ENCODE measurements at places on chromosomes 4 and X.

- DNase-seq, result peak; percentile 56
Measured at GRCh38 chrX:53284684-53285447, 3.5 kb upstream of the IQSEC2 start.

DNA sequence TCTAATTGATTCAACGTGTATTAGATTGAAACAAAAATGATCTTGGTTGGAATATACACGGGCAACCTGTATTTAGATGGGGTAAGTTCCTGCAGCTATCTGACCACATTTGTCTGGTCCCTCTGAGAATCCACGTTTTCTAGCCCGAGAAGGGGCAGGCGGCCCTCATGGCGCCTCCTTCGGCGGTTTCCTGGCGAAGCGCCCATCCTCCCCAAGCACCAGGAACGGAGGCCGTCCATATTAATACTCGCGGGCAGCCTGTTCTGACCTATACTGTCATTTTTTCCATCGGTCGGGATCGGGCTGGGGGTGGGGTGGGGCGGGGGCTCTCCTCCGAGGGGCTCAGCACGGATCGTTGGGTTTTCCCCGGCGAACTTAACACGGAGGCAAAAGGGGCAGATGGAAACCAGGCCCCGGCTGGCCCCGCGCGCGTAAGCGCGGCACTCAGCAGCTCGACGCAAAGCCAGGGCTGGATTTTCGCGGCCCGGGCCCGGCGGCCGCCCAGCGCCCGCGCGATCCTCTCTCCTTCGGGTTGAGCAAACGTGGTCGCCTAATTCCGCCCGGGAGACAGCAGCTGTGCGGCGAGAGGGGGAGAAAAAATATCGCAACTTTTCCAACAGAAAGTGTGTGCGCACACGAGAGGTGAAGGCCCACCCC is 77.2 kb upstream of the BCOR start:
- peak; percentile 67 for DNase-seq

- DNase-seq, result no peak
Measured at GRCh38 chr4:111807576-111807975, 337.7 kb upstream of the FAM241A start.

DNA sequence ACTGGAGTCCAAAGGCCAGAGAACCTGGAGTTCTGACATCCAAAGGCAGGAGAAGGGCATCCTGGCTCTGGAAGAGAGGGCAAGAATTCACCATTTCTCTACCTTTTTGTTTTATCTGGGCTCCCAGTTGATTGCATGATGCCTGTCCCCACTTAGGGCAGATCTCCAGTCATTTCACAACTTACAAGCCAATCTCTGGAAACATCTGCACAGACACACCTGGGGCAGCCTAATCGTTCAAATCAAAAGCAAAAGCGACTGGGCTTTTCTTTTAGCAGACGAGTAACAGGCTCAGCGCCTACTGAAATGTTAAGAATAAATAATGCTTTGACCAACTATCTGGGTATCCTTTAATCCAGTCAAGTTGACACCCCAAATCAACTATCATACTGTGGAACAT is 136.0 kb upstream of the NPY2R start:
- no peak for DNase-seq

GRCh38 chr4:75653845-75654503 is 19.2 kb downstream of the G3BP2 start:
- no peak for DNase-seq

DNA sequence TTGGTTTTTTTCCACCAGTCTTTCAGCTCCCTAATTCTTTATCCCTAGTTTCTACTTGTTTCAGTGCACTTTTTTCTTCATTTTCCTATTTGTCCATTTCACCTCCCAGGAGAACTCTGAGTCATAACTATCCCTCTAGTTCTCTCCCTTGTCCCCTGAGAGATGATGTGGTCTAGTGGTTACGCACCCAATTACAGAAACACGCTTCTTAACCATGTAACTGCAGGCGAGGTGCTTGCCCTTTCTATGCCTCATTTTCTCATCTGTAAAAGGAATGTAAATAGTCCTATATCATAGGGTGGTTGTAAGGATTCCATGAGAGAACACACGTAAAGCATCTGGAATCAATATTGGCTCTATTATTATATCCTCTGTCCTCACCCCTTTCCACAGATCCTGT is 8.8 kb upstream of the GRPR start:
- no peak for DNase-seq

DNA sequence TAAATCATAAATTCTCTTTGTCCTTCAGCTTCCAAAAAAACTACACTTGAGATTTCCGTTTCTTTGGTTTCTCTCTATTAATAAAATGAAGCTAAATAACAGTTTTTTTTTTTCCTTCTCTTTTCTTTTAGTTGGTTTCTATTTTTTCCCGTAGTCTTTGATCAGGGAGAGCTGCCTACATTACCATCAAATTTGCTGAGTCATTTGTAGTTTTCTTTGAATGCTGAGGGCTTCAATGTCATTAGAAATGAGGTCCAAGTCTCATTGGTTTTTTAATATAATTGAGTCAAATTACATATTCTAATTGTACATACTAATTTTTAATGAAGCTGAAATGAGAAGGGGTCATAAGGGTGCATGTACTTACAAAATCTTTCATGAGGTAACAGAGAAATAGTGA is 550.2 kb downstream of the GBA3 start:
- no peak for DNase-seq

GRCh38 chrX:122187069-122187713 is 996.9 kb upstream of the GRIA3 start:
- no peak for DNase-seq

DNA sequence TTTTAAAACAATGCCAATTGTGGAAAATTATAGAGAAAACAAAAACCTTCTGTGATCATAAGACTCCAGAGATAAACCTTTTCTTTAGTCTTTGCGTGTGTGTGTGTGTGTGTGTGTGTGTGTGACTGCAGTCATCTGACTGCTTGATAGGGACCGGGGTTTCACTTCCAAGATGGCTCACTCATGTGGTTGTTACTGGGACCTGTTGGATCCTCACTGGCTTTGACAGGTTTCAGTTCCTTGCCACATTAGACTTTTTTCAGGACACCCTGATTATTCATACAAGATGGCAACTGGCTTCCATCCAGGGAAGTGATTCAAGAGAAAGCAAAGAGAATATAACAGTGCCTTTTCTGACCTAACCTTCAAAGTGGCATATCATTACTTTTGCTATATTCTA is 21.9 kb upstream of the MAD2L1 start:
- no peak for DNase-seq

- DNase-seq, result no peak
Measured at GRCh38 chrX:10171249-10171648, 14.5 kb downstream of the CLCN4 start.

GRCh38 chr4:8725071-8725841 is 132.7 kb downstream of the CPZ start:
- no peak for DNase-seq

DNA sequence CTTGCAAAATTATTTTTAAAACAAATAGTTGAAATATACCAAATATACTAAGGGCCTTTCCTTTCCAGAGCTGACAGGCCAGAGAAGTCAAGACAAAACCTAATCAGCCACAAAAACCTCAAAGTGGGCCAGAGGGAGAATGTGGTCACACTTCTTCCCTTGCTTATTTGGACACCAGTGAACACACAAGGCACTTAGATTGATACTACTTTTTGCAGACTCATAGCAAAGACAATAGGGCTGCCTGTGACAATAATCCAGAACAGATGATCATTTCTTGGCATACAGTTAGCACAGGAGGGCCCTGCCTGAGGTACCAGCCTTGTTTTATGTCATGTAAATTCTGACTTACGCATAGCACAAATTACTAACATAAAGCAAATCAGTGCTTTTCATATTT is 215.7 kb upstream of the NEIL3 start:
- no peak for DNase-seq

- DNase-seq, result no peak
Measured at GRCh38 chrX:9724711-9725110, 40.9 kb downstream of the GPR143 start.

GRCh38 chr4:64001229-64001898 is 407.9 kb downstream of the TECRL start:
- DNase-seq, result no peak

- no peak for DNase-seq
Measured at GRCh38 chrX:120790552-120790951, 85.1 kb downstream of the CT47B1 start.

- DNase-seq, result no peak
Measured at GRCh38 chr4:145490361-145490760, 8.7 kb downstream of the SMAD1 start.

DNA sequence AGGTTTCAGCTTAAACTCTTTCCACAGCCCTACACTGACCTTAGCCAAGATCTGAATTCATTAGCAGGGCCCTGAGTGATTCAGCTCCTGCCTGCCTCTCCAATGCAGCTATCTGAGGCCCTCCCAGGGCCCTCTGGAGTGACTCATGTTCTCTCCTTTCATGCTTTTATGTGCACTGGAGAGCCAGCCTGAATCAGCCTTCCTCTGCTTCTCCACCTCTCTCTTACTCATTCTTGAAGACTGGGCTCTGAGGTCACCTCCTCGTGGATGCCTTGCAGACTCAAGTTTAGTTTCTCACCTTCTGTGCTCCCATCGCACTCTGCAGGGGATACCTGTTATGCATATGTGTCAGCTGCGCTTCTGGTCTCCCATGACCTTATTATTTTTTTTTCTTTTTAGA is 3.1 kb upstream of the OCIAD2 start:
- peak; percentile 66 for DNase-seq

- no peak for DNase-seq
Measured at GRCh38 chrX:46407753-46408130, 137.5 kb downstream of the ZNF674 start.

DNA sequence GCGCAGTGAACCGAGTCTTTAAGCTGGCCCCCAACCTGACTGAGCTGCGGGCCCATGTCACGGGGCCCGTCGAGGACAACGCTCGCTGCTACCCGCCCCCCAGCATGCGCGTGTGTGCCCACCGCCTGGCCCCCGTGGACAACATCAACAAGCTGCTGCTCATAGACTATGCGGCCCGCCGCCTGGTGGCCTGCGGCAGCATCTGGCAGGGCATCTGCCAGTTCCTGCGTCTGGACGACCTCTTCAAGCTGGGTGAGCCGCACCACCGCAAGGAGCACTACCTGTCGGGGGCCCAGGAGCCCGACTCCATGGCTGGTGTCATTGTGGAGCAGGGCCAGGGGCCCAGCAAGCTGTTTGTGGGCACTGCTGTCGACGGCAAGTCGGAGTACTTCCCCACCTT is 2.2 kb downstream of the PLXNA3 start:
- DNase-seq, result no peak

- DNase-seq, result no peak
Measured at GRCh38 chr4:131547506-131547981, 1601.5 kb upstream of the PCDH10 start.

GRCh38 chr4:182215148-182215547 is 28.1 kb upstream of the TENM3 start:
- DNase-seq, result no peak

DNA sequence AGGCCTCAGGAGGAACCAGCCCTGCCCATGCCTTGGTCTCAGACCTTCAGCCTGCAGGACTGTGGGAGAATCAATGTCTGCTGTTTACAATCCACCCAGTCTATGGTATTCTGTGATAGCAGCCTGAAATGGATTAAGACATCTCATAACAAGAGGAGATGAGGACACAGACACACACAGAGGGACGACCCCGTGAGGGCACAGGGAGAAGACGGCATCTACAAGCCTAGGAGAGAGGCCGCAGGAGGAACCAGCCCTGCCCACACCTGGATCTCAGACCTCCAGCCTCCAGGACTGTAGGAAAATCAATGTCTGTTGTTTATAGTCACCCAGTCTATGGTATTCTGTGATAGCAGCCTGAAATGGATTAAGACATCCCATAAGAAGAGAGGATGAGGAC is 3.3 kb downstream of the SLC25A6 start:
- no peak for DNase-seq

DNA sequence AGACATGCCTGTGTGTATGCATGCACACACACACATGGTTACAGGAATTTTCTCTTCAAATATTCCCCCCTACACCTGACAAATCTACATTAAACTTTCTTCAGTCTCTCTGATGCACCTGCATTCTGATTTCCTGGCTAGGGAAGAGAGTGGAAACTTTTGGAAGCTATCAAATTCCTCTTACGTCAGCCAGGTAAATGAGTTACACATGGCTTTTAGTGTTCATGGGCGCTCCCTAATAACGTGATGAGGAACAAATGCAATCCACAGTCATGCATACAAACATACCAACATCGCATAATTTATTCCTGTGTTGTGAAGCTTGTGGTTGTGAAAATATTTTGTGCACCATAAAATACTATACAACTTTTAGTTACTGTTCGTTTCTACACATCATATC is 34.9 kb downstream of the BMP3 start:
- DNase-seq, result no peak

DNA sequence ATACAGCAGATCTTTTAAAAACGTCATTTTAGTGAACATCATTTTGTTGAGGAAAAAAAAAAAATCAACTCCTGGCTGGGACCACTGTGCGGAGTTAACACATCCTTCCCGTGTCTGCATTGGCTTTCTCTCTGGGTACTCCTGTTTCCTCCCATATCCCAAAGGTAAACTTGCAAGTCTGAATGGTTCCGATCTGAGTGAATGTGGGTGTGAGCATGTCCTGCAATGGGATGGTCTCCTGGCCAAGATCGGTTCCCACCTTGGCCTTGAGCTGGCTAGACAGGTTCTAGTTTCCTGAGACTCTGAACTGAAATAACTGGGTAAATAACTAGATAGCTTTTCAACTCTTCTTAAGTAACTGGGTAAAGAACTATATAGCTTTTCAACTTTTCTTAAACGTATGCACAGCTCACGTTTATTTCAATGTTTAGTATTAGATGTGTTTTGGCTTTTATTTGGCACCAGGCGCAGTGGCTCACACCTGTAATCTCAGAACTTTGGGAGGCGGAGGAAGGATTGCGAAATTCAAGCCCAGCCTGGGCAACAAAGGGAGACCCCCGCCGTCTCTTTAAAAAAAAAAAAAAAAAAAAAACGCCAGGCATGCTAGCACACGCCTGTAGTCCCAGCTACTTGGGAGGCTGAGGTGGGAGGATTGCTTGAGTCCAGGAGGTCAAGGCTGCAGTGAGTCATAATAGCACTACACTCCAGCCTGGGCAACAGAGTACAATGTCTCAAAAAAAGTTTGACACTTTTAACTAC is 14.0 kb downstream of the RBMX start:
- DNase-seq, result no peak

GRCh38 chr4:185201977-185202962 is 1.5 kb downstream of the CFAP97 start:
- peak; percentile 27 for DNase-seq

- no peak for DNase-seq
Measured at GRCh38 chr4:152525878-152526277, 10.0 kb downstream of the FBXW7 start.

GRCh38 chr4:83779103-83780052 is 243.5 kb downstream of the GPAT3 start:
- no peak for DNase-seq

DNA sequence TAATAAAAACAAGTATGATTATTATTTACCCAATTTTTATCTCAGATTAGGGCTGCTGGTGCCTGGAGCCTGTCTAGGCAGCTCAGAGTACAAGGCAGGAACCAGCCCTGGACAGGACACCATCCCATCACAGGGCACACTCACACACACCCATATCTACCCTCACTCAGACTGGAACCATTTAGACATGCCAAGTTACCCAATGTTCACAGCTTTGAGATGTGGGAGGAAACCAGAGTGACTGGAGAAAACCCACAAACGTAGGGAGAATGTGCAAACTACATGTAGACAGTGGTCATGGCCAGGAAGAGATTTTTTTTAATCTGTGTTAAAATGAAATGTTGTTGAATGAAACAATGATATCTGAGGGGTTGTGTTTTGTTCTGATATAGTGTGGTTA is 35.7 kb upstream of the ADGRA3 start:
- DNase-seq, result no peak

- no peak for DNase-seq
Measured at GRCh38 chr4:136893573-136893972, 638.7 kb downstream of the PCDH18 start.

- DNase-seq, result no peak
Measured at GRCh38 chr4:40812386-40812785, 62.6 kb downstream of the NSUN7 start.

Data from stimulated activated naive CD8-positive, alpha-beta T cell treated with anti-CD3 and anti-CD28 coated beads, Interleukin-15, Interleukin-2, amounts not matched to agents 100 U/mL and 50 U/mL, for 24 hours (primary cell).